Hair follicle dermal papilla cell (primary cell): ENCODE measurements at places on chromosomes 3 and 15. TPM values are rescaled to one million over a fixed set of nuclear protein-coding genes. Genes with fewer than 3 reads are reported as not detected.

The CPN2 gene
- under 0.01 TPM in 1 of 2 replicates, not detected in the other for total RNA-seq

The ANKRD63 gene
- total RNA-seq = not detected in 2 replicates

The CYP1A1 gene
- 0.12 and 0.49 TPM in 2 replicates for total RNA-seq

The NMNAT3 gene
- total RNA-seq = 0.97 and 1.1 TPM in 2 replicates

The ADGRG7 gene
- not detected in 2 replicates for total RNA-seq

The BCHE gene
- total RNA-seq = 2.2 and 2.4 TPM in 2 replicates

The ACAN gene
- total RNA-seq = 6.1 and 8.6 TPM in 2 replicates

The MUSTN1 gene
- total RNA-seq = not detected in 2 replicates

The SUMF1 gene
- total RNA-seq = 48.9 and 76.7 TPM in 2 replicates

The SLC9C1 gene
- total RNA-seq = 1.3 TPM in 1 of 2 replicates, not detected in the other

The MKRN2OS gene
- not detected in 2 replicates for total RNA-seq
